Effector memory CD4-positive, alpha-beta T cell (primary cell): ENCODE measurements at places on chromosomes 7 and 10.

DNA sequence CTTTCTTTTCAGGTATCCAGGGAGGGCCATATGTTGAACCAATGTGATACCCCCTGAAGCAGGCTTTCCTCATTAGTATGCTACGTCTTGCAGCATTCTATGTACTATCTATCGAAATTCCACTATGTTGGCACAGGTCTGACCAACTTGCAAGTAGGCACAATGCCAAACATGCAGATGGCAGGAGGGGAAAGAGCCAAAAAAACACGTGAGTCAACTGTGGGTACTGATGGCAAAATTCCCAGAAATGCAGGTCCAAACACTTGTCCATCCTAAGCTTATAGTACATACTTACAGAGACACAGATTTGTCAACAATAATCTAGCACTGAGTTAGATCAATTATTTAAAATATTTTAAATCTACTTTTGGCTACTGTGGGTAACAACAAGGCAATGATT is 394.9 kb downstream of the DGKB start:
- DNase-seq: no peak

GRCh38 chr10:128511284-128511683 is 385.1 kb upstream of the MKI67 start:
- no peak for DNase-seq

DNA sequence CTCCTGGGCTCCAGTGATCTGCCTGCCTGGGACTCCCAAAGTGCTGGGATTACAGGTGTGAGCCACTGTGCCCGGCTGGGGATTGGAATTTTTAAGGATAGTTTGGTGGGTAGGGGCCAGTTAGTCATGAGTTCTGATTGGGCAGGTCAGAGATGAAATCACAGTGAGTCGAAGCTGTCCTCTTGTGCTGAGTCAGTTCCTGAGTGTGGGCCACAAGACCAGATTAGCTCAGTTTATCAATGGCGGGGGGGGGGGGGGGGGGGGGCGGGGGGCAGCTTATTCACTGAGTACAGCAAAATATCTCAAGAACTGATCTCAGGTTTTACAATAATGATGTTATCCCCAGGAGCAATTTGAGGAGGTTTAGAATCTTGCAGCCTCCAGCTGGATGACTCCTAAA is 11.6 kb upstream of the ERCC6 start:
- no peak for DNase-seq

GRCh38 chr7:110007320-110008063 is 1083.4 kb upstream of the LRRN3 start:
- DNase-seq: no peak

DNA sequence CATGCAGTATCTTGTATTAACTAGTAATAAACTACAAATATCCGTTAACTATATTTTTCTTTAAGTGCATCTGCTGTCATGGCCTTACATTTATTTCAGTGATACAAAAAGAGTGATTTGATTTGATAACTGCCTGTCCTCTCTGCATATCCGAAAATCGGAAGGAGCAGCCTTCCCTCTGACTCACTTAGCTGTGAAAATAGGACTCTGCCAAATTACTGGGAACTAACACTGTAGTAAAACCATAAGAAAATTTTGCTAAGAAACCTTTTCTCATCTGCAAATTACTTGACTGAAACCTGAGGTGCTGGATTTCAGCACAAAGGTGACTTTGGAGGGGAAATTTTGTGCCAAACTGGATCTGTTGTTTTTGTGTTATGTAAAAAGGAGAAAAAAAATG is 176.6 kb upstream of the MKLN1 start:
- no peak for DNase-seq

- DNase-seq: no peak
These were observed 207.8 kb upstream of the CTBP2 start for GRCh38 chr10:125368146-125368545.

DNA sequence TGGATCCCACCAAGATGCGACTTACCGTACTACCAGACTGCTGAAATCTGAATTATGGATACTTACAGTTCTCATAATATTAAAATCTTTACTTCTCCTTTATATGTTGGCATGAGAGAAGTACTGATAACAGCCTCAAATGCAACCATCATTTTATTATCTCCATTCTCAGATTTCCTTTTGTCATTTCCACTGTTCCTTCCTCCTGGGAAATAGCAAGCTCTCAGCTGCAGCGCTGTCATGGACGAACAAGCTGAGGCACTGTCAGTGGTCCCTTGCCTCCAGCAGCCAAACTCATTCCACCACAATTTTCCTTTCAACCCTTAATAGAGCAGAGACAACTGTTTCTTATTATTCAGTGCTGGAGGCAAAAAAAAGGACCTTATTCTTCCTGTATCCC is 478.4 kb downstream of the ARL4A start:
- no peak for DNase-seq

DNA sequence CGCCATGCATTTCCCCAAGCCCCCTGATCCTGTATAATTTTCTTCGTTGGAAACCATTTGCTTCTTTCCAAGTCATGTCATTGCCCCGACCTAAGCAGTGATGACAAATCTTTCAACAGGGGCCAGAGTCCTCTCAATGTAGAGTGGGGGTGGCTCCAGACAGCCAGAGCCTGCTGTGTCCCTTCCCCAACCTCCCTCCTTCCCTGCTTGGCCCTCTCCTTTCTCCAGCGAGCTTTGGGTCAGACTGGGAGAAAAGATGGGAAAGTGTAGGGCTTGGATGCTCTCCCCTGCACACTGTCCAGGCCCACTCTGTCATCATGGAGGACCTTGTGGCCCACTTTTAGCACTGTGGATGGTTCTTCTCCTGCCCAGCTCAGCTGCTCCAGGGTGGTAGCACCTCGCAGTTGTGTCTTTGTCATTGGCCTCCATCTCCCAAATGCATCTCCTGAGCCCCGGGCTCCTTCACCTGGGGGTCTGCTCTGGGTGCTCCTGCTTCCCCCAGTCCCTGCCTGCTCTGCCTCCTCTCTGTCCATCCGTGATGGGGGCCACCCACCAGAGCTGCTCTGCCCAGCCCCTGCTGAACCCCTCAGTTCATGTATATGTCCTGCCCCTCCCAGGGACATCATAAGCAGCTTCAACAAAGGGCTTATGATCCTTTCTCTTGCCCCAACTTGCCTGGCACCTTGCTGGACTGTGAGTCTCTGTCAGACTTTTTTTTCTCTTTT is 37.5 kb downstream of the BTBD16 start:
- no peak for DNase-seq

DNA sequence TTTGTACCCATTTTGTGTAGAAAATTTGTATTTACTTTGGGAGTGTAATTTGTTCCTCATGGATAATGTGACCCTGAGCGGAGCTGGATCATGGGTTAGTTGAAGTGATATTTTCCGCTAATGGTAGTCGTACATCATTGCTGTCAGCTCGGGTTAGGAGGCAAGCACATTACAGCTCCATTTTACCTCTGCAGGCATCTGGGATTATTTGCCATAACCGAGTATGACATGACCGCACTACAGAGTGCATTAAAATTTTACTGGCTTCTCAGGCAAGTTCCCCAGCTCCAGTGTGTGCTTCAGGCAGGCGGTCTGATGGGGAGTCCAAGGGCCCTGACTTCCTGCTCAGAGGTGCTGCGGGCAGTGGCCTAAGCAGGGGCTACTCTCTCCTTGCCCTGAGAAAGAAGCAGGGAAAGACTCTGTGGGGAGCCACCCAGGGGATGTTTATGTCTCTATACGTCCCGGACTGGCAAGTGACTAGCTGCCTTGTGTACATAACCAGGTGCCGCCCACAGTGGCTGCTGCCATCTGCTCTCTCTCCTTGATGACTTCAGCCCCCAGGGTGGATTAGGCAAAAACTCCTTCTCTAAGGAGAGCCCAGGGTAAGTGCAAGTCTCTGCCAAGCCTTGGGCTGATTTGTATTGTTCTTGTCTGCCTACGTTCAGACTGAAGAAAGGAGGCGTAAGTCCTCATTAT is 685.3 kb upstream of the GALNT17 start:
- no peak for DNase-seq

DNA sequence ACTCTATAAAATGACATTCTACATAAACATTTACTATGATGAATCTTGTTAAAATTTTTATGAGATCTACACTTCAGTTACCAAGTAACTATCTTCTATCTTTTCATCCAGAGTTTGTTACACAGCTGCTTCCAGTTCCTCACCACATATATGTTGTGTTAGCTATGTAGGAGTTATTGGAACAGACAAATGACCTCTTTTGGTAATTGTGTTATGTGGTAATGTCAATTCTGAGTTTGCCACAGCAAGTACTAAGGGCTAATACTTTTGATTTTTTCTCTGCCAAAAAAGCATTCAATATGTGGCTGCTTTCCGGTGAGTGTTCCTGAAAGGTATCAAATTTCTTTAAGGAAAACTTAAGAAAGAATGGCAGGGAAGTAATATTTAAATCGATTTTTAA is 573.9 kb upstream of the PCDH15 start:
- no peak for DNase-seq

DNA sequence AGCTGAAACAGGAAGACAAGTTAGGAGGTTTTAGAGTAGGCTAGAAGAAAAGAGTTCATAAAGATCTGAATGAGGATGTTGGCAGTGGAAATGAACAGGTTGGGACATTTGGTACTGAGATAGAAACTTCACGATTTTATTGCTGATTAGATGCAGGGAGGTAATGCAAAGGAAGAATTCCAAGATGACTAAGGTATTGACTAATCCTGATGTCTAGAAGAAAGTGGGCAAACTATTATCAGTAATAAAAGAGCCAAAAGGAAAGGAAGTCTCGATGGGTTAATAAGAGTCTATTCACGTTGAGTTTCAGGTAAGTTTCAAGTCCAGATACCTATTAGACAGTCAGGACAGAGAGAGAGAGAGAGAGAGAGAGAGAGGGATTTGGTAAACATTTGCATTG is 631.3 kb upstream of the LRRTM3 start:
- no peak for DNase-seq

DNA sequence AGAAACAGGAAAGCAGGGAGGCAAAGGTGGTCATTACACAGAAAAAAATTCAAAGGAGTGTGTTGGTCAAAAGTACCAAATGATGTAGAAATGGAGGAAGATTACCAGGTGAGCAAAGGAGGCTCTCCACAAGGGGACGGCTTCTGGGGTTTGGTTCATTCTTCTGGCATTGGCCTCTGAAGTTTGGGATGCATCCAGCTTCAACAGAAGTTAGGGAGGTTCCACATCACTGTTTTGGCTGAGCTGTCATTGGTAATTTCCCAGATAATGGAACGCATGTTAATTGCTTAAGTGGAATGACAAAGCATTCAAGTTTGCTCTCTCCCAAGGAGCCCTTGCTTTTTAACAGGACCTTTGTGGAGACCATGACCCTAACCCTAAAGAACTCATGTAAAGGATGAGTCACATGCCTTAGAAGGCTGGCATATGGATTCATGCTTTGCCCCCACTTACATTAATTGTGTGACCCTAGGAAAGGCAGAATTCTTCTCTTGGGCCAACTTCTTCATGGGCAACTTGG is 398.6 kb downstream of the GPAM start:
- no peak for DNase-seq

- no peak for DNase-seq
These were observed 261.6 kb downstream of the TWIST1 start for GRCh38 chr7:18855796-18856195.

GRCh38 chr10:68242051-68242450 is 10.1 kb upstream of the ATOH7 start:
- no peak for DNase-seq

- DNase-seq: no peak
These were observed 215.7 kb upstream of the CDC14C start for GRCh38 chr7:48708635-48709034.

GRCh38 chr10:80252296-80252887 is 37.1 kb downstream of the MAT1A start:
- DNase-seq: no peak

DNA sequence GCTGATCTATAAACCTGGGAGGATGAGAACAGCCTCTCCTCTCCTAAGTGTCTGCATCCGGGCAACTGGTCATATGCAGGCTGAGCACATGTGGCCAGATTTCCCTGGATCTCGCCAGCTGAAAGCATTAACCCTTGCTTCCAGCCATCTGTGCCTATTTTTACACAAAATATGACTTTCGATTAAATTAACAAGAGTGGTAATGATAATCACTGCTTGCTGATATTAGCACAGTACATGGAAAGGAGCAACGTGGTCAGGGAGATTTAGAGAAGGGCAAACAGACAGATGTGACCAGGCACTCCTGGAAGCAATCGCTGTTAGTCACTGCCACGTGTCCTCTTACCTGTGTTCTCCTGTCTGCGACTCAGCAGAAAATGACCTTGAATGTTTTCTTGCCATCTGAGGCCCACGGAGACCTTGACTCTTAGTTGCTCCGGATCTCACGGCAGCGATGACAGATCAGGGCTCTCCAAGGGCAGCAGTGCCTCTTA is 59.5 kb upstream of the NPTX2 start:
- no peak for DNase-seq

DNA sequence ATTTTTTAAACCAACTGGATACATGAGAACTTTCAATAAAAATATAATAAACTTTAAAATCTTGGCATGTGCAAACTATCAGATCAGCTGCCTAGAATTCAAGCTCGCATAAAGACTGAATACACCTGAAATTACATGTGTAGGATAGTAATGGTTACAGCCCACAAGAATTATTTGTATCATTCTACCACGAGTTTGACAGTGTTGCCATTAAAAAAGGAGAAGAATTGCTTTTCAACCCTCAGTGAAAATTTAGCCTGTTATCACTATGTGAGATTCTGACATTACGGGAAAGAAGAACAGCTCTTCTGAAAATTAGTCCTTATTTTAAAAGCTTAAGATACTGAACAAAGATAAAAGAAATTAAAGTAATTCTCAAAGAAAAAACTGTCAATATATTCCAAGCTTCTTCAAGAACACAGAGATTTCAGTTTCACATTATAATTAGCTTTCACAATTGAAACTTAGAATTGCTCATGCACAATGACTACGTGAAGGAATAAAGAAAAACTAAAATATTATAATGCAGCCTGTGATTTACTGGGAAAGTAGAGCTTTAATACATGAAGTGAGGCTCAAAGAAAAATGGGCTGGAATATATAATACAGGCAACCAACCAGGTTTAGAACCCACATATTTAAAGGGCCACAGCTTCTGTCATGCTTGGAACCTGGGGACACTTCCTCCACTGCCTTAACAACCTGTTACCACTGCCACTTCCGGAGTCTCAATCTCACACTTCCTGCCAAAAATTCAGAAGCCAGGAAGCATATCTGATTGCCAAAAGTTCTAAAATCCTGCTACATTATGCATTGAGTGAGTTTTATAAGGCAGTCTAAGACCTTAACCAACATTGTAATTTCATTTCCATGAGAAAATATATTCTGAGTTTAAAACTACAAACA is 23.2 kb downstream of the TPK1 start:
- DNase-seq: peak; percentile 27

DNA sequence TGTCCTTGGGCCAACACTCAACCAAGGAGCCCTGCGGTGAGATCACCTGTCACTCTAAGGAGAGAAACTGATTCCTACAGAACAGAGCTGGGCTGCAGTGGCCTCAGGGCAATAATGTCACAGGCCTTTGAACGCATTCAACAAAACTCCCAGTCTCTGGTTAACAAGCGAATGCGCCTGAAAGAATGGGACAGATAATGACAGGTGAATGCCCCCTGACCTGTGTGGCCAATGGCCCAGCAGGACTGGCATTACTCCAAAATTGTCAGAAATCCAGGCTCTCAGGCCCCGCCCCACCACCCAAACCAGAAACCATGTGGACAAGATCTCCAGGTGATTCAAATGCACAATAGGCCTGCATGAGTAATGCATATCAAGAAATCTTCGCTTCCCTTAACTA is 277.7 kb upstream of the KLF6 start:
- DNase-seq: no peak
